ENCODE measurements at places on chromosomes 6 and 20.

DNA sequence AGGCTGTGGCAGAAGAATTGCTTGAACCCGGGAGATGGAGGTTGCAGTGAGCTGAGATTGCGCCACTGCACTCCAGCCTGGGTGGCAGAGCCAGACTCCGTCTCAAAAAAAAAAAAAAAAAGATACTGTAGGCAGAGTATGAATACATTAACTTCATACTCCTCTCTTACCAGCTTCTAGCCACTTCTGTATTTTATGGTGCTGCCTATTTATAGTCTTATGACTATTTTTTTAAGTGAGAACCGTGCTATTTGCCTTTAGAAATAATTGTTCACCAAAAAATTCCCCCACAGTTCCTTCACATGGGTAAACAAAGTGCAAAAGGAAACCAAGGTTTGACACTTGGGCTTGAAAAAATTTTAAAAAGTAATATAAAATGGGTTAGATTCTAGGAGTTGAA lies 1.5 kb upstream of the SNRNP48 start:
- DNase-seq: no peak

GRCh38 chr20:14915356-14915755 lies 577.9 kb upstream of the FLRT3 start:
- DNase-seq: no peak

DNA sequence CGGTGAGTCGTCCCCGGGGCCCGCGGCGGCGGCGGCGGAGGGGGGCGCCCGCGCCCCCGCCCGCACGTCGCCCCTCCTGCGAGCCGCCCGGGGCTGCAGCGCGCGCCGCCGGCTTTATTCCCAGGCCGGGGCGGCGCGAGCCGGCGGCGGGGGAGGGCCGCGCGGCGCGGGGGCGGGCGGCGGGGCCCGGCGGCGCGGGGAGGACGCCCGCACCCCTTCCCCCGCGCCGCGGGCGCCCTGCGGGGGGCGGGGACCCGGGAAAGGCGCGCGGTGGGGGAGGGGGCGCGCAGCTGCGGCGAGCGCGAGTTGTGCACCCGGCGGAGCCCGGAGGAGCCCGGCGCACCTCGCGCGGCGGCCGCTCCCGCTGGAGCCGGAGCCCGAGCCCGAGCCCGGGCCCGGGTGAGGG lies 646 bp downstream of the HMGA1 start:
- no peak for DNase-seq

DNA sequence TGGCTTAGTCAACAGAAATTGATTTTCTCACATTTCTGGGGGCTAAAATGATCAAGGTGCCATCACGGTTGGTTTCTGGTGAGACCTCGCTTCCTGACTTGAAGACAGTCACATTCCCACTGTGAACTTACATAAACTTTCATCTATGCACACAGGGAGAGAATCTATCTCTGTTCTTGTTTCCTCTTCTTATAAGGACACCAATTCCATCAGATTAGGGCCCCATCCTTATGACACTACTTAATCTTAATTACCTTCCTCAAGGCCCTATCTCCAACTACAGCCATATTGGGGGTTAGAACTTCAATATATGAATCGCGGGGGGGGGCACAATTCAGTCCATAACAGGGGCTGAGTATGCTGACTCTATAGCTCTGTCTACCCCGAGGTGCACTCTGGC lies 10.6 kb upstream of the SCGN start:
- no peak for DNase-seq

DNA sequence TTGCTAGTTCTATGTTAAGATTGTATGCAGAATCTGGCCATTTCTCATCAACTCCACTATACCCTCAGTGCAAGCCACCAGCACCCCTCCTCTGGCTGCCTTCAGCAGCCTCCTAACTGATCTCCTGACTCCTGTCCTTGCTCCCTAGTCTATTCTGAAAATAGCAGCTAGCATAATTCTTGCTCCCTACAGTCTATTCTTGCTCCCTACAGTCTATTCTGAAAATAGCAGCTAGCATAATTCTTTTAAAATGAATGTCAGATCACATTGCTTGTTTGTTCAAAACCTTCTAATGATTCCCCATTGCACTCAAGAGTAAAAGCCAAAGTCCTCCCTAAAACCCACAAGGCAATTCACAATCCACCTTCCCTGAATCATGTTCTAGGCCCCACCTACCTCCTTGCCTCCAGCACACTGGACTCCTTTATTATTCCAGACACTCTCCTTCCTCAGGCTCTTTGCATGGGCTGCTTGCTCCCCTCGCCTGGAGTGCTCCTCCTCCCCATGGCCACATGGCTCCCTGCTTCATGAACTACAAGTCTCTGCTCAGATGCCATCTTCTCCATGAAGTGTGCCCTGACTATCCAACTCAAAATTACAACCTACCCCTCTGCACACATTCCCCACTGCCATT lies 164.2 kb upstream of the TNFAIP3 start:
- no peak for DNase-seq

DNA sequence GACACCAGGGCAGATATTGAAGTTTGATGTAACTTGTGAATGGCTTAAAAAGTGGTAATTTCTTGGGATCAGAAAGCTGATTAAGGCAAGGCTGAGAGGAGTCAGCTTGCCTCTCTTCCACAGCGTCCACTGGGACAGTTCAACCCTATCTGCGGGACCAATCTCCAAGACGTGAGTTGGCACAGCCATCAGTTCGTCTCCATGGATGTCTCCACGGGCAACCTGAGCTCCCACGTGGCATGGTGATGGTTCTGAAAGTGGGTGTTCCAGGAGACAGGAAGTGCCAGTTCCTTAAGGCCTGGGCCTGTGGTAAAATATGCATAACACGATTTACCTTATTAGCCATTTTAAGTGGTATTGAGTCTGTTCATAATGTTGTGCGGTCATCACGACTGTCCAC lies 67.9 kb upstream of the BHLHE23 start:
- DNase-seq: no peak

GRCh38 chr6:122810189-122810588 lies 21.1 kb downstream of the SMPDL3A start:
- DNase-seq: no peak

- DNase-seq: no peak
Measured at GRCh38 chr6:165653196-165653595, 9.8 kb downstream of the PDE10A start.

- DNase-seq: no peak
Measured at GRCh38 chr6:87504441-87504840, 31.7 kb downstream of the SLC35A1 start.

DNA sequence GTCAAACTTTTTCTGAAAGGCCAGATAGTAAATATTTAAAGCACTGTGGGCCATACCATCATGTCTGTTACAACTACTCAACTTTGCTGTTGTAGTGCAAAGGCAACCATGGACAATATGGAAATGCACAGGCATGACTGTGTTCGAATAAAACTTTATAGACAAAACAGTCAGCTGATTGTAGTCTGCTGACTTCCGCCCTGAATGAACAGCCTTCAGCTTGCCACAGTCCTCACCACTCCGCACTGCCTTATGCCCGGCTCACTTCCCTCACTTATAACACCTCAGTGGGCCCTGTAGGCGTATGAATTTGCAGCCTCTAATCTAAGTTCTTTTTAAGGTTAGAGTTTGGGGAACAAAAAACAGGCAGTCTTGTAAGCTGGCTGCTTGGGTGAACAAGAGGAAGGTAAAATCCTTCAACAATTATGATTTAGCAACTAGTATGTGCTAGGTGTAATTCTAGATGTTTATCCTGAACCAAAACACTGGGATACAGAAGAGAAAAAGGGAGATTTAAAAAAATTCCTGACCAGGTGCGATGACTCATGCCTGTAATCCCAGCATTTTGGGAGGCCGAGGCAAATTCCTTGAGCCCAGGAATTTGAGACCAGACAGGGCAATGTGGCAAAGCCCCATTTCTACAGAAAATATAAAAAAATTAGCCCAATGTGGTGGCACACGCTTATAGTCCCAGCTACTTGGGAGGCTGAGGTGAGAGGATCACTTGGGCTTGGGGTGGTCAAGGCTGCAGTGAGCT lies 6.8 kb upstream of the SLC2A10 start:
- no peak for DNase-seq

- DNase-seq: no peak
Measured at GRCh38 chr20:21391972-21392352, 5.4 kb downstream of the NKX2-4 start.

- no peak for DNase-seq
Measured at GRCh38 chr6:110625883-110626282, 149.5 kb upstream of the SLC22A16 start.

DNA sequence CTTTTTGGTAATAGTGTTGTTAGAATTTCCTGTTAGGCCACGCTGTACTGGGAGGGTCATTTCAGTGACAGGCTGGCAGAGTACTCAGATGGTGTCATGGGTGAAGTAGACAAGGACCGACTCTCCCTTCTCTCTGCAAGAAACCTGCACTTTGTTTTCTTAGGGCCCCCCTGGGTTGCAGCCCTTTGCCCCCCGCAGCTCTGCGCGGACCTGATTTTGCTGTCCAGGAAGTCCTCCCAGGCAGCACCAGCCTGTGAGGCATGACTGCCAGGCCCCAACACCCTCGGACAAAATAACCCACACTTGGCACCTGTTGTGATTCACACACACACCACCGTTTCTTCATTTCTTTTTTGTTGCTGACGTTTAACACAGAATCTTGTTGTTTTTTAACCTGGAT lies 21.8 kb upstream of the CLDN20 start:
- no peak for DNase-seq

DNA sequence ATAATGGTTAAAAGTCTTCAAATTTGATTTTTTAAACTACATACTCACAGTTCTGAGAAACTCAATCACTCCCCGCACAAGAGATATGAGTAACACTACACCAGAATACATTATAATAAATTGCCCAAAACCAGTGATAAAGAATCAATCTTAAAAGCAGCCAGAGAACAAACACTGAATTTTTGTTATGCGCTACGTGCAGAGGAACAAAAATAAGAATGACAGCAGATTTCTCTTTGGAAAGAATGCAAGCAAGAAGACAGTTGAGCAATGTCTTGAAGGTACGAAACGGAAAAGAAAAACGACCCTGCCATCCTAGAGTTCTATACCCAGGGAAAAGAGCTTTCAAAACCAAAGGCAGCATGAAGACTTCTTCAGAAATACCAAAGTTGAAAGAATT lies 216.7 kb downstream of the TTLL2 start:
- no peak for DNase-seq

- DNase-seq: no peak
Measured at GRCh38 chr20:38111366-38112232, 53.5 kb downstream of the TGM2 start.

DNA sequence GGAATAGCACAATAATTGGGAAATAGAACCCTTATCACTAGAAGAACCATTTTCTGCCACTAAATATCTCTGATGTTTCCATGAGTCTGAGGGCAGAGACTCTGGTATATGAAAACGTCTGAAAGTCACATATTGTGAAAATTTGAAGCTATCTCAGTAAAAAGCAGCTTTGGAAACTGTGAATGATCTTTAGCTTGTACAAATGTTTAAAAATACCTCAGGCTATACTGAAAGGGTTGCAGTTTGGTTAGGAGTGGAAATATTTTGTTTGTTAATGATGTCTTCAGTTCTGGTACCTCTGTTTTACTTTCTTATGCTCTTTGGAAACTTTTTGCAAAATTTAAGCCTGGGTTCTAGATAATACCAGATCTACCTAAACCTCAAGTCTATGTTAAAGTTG lies 135.0 kb downstream of the SLC16A10 start:
- DNase-seq: no peak

DNA sequence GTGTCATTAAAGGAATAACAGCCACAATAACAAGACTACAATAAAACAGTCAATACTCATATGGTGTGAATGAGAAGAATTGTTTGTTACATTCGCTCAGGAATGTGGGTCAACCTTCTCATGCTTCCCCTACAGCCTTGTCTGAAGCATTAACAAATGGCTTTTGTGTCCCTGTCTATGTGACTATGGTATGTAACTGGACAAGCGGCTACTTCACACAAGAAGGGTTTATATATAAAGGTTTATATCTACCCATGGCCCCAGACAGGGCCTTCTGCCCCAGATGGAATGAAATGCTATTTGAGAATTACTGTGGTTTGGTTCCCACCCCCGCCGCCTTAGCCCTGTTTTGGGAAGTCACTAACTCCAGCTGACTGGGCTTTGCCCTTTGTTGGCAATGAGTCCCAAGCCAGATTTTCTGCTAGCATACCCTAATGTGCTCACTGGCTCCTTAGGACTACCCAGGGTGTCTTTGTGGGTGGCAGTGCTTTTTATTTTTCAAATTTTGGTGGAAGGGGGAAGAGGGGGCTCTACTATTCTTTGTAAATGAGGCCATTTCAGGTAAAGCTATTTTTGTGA lies 39.4 kb downstream of the TFAP2A start:
- no peak for DNase-seq

GRCh38 chr20:39775110-39775509 lies 813.0 kb downstream of the DHX35 start:
- no peak for DNase-seq

DNA sequence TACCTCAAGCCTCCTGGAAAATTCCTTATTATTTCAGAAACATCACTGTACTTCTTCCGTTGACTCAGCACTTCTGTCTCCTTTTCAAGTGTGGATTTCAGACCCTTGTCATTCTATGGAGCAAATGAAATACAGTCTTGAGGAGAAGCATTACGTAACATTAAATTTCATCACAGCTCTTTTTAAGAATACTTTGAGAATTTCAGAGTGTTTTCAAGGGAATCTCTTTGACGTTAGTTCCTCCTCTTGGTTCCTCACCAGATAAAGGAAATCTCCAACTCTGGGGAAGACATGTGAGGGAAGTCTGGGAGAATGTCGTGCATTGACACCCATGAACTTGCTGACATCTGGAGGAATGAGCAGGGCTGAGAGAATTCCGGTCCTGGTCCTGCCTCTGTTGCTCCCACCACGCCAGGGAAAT lies 32.3 kb downstream of the UST start:
- DNase-seq: no peak

- DNase-seq: no peak
Measured at GRCh38 chr6:63272397-63272796, 47.4 kb downstream of the LGSN start.

- no peak for DNase-seq
Measured at GRCh38 chr20:52595518-52595917, 376.6 kb upstream of the TSHZ2 start.

GRCh38 chr6:24026050-24026449 lies 100.0 kb upstream of the NRSN1 start:
- no peak for DNase-seq

DNA sequence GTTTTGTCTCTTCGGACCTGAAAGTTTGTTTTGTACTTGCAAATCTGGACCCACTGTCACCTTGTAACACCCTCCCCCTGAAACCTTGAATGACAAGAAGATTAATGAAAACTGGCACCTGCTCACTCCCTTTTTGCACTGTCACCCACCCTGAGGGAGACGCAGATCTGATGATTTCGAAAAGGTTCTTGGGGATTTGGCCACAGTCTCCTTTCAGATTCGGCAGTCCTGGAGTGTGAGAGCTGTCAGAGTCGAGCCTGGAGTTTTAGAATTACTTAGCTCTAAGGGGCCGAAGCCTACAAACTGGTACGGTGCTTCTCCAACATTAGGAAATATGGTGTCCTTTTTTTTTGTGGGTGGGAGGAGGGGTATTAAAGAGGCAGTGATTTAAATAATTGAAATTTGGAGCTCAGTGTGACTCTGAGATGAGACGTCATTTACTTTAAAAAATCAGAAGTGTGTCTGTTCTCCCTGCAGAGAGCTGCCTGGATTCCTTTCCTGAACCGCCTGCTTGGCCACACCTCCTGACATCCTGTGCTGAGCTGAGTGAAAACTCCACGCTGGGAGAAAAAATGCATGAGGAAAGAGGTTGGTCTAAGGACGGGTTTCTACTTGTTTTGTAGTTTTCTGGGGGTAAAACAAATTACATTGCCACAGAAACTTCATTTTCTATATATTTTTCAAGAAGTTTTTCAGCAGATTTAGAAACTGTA lies 447.0 kb upstream of the CDH4 start:
- no peak for DNase-seq

- DNase-seq: no peak
Measured at GRCh38 chr6:111757342-111757741, 115.9 kb downstream of the FYN start.

All from activated CD8-positive, alpha-beta memory T cell treated with anti-CD3 and anti-CD28 coated beads for 1 hour (primary cell).